ENCODE measurements at places on chromosomes 5 and 9. TPM values are rescaled to one million over a fixed set of nuclear protein-coding genes. Genes with fewer than 3 reads are reported as not detected.

The MYO10 gene
- total RNA-seq = 87.8 TPM

GRCh38 chr5:23103566-23103965 is 250.4 kb upstream of the CDH12 start:
- no peak for DNase-seq

The FBP2 gene
- not detected for total RNA-seq

The OXCT1 gene
- total RNA-seq = 14.9 TPM

DNA sequence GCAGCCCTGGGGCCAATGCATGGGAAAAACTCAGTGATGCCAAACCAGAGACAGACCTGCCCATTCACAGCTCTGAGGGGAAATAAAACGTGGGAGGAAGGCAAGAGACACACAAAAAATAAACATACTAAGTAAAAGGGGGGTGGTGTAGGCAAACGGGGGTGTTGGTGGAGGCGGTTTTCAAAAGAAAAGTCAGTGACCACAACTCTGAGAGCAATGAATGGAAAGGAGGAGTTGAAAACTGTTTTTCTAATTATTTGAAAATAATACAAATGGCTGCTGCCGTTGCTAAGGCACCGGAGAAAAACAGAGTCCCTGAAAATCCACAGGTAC is 293.5 kb downstream of the EFNA5 start:
- no peak for DNase-seq

- no peak for DNase-seq
Measured at GRCh38 chr5:130017173-130017572, 112.9 kb downstream of the CHSY3 start.

DNA sequence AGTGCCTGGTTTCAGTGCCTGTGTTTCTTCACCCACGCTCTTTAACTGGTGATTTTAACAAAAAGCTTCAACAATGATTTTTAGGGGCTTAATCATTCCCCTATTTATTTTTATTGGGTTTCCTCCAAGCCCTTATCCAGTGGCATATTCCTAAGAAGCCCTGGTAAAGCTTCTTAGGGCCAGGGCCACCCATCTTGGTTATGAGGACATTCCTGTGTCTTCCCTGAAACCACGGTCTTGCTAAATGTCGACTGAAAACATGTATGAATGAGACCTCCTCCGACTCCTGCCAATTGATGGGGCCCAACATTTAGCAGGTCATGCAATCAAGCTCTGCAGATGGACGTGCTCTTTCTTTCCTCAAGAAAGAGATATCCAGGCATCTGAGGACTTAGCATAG is 13.7 kb upstream of the CARTPT start:
- DNase-seq = no peak

The PDCD1LG2 gene
- 1.2 TPM for total RNA-seq

DNA sequence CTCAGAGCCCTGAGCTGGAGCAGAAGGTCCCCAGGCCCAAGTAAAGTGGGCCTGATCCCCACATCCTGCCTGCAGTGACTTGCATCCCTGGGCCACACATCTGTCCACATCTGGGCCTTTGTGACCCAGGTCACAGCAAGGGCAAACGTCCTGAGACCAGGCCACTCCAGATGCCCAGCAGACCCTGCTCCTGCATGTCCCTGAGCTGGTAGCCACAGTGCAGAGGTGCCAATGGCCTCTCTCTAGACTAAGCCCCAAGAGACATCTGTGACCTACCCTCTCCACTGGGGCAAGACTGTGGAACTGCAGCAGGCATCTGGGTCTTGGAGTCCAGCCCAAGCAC is 2.5 kb downstream of the FLT4 start:
- DNase-seq = no peak

- DNase-seq = no peak
Measured at GRCh38 chr9:304519-305185, 90.0 kb downstream of the DOCK8 start.

The PELO gene
- 14.9 TPM for total RNA-seq

GRCh38 chr5:55623789-55624188 is 88.3 kb downstream of the SLC38A9 start:
- no peak for DNase-seq

The PCDHAC2 gene
- 1.3 TPM for total RNA-seq

DNA sequence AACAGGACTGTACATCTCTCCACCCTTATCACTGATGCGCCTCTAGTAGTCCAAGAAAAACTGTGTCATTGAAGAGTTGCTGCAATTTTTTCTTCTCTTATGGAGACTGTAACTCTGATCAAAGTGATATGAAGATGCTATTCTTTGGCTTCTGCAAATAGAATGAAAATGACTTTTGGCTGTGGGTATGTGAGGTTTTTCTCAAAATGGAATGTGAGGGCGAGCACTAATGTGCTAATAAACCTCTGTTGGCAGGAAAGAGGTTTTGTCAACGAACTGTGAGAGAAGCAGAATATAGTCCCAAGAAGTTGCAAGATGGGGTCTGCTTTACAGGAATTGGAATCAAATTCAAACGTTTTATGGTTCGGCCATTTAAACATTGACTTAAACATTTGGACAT is 252.0 kb upstream of the GAS1 start:
- DNase-seq = no peak

DNA sequence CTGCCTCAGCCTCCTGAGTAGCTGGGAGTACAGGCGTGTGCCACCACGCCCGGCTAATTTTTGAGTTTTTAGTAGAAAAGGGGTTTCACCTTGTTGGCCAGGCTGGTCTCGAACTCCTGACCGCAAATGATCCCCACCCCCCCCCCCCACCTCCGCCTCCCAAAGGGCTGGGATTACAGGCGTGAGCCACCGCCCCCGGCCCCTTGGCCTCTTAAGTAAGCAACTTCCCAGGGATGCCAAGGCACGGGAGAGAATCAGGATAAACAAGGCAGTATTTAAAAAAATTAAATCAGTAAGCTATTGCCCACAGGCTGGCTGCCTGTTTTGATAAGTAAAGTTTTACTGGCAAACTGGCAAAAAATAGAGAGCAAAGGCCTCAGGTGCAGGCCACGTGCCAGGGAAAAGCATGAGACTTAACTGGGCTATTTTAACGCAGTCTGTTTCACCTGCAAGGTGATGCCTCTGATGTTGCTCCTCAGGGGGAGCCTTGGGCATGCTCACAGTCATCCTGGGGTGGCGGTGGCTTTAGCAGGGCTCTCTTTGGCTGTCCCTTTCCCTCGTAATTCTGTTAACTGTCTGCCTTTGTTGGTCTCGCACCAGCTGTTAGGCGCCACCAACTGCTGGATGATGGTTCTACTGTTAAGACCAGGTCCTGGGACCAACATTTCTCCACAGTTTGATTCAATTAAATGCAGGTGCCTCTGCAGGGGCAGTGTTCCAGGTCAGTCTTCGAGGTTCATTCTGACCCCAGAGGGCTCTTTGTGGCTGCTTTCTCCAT is 19.4 kb upstream of the RNF130 start:
- peak; percentile 63 for DNase-seq

Data from mucosa of descending colon (tissue), 3 donors.